Activated naive CD4-positive, alpha-beta T cell (primary cell): ENCODE measurements at places on chromosomes 6 and 20.

GRCh38 chr20:59013959-59014608 lies 5.1 kb upstream of the TUBB1 start:
- no peak for DNase-seq

GRCh38 chr6:34243901-34244884 lies 4.6 kb downstream of the SMIM29 start:
- DNase-seq: no peak

DNA sequence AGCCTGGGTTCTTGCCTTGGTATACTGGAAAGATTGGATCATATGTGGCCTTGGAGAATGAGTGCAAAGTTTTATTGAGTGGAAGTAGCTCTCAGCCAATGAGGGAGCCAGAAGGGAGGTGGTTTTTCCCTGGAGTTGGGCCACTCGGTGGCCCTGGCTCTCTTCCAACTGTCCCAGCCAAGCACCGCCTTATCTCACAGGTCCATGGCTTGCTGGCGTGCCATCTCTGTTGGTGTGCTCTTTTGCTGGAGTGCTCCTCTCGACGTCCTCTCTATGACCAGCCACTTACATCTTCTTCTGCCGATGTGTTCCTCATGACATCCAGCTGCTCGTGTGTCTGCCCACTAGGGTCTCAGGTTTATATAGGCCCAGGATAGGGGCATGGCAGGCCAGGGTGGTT lies 505.9 kb upstream of the SYNCRIP start:
- no peak for DNase-seq

DNA sequence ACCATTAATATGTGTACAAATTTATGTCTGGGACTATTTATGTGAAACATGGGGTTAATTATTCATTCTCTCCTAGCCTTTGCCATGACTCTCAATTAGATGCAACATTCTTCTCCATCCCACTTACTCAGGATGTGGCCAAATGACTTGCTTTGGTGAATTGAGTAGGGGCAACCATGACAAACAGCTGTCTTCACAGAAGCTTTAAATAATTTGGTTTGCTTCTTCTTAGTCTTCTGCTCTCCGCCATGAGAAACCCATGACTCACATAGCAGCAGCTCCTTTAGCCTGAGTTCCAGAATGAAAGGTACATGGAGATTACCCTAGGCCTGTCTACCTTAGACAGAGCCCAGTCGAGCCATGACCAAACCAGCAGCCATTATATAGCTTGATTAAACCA lies 74.7 kb downstream of the FRK start:
- no peak for DNase-seq

- DNase-seq: no peak
These were observed 165.9 kb upstream of the KCNK16 start for GRCh38 chr6:39488255-39488879.

- no peak for DNase-seq
These were observed 19.8 kb downstream of the NEDD9 start for GRCh38 chr6:11212664-11213063.

- DNase-seq: no peak
These were observed 253.1 kb downstream of the LY86 start for GRCh38 chr6:6841571-6841970.

DNA sequence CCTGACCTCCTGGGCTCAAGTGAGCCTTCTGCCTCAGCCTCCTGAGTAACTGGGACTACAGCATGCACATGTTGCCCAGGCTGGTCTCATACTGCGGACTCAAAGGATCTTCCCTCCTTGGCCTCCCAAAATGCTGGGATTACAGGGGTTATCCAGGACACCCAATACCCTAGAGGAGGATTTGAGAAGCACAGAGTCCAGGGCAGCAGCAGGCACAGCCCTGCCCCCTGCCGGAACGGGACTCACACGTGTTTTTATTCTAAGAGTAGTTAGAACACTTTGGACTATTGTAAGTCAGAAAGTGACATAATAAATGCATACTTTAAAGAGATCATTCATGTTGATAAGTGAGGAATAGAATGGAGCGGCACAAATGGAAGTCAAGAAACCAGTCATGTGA lies 80.2 kb downstream of the C6orf118 start:
- DNase-seq: no peak

DNA sequence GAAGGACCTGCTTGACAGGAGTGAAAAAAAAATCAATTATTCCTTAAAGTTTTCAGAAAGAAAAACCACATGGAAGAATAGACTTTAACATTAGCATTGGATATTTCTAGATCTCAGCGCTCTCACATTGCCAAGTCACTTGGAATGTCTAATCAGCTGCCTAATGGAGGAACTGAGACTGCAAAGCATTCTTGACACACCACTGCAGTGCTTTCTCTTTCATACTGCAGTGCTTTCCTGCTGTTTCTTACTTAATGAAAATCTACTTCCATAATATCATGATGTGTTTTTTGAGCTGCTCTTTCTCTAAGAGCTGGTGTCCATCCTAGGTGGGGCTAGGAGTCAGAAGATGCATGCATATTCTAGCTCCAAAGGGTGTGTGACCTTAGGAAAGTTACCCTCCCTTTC lies 20.4 kb upstream of the MCM3 start:
- DNase-seq: no peak

GRCh38 chr6:73548458-73549446 lies 27.9 kb upstream of the EEF1A1 start:
- DNase-seq: no peak

DNA sequence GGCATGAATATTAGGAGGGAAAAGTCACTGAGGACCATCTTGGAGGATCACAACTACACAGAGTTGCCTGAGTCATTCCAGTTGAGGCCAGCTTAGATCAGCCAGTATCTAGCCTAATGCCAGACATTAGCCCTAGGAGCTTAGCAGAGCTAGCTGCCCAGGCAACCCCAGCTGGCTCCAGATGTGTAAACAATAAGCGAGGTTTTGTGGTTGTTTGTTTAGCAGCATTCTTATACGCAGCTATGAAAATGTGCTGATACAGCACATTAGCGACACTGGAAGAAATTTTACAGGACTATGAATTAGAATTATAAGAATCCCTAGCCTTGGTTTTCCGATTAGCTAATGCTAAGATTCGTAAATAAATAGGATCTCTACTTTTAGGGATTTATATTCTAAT lies 59.3 kb downstream of the BTBD3 start:
- DNase-seq: no peak

DNA sequence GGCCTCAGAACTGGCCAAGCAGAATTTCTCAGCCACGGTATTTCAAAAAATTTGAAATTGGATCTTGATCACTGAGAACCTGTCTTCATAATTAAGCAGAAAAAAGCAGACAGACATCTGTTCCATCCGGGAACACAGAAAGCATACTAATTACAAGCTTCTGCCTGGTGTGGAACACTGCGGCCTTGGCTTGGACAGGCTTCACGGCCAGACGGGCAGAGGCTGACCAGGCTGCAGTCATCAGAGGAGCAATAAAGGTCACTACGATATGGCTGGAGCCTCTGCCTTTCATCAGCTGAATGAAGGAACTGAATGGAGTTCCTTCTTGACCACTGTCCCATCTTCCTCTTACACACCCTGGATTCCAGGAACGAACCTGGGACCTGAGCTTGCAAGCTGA lies 3.9 kb upstream of the NRSN1 start:
- DNase-seq: no peak

DNA sequence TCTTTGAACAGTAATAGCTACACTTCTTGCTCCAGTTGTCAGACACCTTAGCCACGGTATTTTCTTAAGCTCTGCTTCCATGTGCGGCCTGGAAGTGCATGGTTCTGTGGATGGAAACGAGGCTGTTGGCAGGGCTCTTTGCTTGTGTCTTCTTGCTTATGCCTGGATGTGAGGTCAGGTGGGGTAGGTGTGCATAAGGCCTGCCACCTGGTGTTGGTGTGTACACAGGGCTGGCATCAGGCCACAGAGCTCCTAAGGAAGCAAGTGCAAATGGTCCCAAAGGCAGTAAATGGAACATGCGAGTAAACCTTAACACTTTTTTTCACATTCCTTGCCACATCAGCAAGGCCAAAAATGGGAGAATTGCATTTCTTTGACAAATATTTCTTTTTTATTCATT lies 158.1 kb upstream of the GMDS start:
- no peak for DNase-seq
